ENCODE measurements at places on chromosomes 16 and 17.

GRCh38 chr16:59849716-59850115 lies 1115.6 kb upstream of the GOT2 start:
- no peak for DNase-seq

- DNase-seq: no peak
Measured at GRCh38 chr17:32516940-32517701, 30.3 kb downstream of the CDK5R1 start.

GRCh38 chr16:57531635-57532265 lies 4.6 kb downstream of the CCDC102A start:
- DNase-seq: no peak

- DNase-seq: no peak
Measured at GRCh38 chr16:21685034-21685455, 21.3 kb downstream of the OTOA start.

DNA sequence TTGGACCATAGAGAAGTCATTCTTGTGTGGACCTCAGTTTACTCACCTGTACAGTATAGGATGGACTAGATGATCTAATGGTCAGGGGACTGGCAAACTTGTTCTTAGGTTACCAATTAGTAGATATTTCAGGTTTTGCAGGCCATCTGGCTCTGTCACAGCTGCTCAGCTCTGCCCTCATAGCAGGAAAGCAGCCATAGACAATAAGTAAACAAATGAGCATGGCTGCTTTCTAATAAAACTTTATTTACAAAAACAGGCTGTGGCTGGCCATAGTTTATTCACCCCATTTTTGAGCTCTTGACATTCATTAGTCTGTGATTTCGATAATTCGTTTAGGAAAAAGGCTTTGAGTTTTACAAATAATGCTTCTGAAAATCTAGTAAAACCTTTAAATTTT lies 12.7 kb downstream of the BPTF start:
- DNase-seq: no peak
